AG09319 (cell line): ENCODE measurements at places on chromosomes 2 and 18.

DNA sequence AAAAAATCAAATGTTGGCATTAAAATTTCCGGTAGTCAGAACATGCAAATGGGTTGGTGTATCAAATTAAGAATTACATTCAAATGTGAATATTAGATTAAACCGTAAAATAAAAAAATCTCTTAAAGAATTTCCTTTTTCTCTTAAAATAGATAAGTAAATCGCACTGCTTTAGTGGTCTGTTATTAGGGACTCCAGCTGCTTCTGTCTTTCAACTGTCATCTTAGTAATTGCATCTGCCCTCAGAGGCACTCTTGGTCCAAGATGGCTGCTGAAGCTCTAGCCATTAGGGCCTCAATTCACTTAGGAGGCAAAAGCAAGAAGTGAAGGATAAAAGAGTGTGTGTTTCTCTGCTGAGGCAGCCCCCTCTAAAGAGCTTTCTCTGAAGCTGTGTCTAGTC lies 132.4 kb downstream of the MGAT5 start:
- no peak for DNase-seq

- DNase-seq = no peak
Observed at GRCh38 chr18:67913040-67913439, 396.5 kb upstream of the DSEL start.

DNA sequence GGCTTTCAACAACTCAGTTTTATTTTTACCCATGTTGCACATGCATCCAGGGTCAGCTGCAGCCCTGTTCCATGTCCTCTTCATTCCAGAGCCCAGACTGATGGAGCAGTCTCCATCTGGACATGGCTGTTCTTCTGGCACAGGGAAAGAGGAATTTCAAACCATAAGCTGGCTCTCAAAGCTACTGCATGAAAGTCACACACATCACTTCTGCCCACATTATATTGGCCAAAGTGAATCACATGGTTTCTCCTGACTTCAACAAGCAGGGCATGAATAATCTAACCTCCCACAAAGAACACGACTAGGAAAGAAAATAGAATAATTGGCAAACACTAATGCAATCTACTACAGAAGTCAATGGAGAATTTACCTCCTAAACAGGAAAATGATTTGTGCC lies 94.2 kb downstream of the FTCDNL1 start:
- no peak for DNase-seq

DNA sequence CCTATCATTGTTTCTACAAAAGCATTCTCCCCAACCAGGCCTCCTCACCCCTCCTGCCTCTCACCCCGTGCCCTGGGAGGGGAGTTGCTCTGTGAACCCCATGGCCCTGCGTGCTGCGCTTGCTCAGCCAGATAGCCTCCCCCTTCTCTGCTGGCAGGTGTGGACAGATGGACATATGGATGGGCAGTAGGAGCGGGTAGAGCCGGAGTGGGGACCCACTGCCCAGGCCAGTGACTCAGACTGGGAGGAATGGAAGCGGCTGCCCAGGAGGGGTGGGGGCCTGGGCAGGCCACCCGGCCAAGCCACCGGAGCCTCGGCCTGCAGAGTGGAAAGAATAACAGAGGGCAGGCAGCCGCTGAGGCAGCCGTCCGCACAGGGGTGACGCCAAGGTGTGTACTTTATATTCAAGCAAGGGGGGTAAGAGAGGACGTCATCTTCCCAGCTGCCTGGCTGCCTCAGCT lies 8.7 kb downstream of the CYP26B1 start:
- no peak for DNase-seq

DNA sequence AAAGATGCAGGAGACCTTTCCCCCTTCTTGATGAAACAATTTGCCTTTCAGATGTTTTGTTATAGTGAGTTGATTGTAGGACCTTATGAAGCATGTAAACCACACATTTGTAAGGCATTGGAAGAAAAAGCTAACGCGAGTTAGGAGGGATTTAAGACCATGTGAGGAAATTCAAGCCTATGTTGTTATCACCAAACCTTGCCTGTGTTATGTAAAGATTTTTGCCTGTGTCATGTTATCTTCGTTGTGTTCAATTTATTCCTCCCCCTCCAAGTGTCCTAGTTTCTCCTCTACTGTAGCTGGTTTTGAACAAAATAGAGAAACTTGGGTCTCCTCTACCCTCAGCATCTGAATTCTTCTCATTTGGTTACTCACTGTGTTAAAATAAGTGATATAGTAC lies 173.0 kb downstream of the NEDD4L start:
- no peak for DNase-seq
